ENCODE measurements at places on chromosomes 7 and 10. TPM values are rescaled to one million over a fixed set of nuclear protein-coding genes. Genes with fewer than 3 reads are reported as not detected.

- no peak for DNase-seq
Observed at GRCh38 chr7:84510505-84510904, 315.9 kb upstream of the SEMA3A start.

GRCh38 chr7:149723082-149723767 lies 50.2 kb downstream of the ZNF467 start:
- no peak for DNase-seq

GRCh38 chr7:118478236-118478635 lies 253.7 kb downstream of the ANKRD7 start:
- no peak for DNase-seq

DNA sequence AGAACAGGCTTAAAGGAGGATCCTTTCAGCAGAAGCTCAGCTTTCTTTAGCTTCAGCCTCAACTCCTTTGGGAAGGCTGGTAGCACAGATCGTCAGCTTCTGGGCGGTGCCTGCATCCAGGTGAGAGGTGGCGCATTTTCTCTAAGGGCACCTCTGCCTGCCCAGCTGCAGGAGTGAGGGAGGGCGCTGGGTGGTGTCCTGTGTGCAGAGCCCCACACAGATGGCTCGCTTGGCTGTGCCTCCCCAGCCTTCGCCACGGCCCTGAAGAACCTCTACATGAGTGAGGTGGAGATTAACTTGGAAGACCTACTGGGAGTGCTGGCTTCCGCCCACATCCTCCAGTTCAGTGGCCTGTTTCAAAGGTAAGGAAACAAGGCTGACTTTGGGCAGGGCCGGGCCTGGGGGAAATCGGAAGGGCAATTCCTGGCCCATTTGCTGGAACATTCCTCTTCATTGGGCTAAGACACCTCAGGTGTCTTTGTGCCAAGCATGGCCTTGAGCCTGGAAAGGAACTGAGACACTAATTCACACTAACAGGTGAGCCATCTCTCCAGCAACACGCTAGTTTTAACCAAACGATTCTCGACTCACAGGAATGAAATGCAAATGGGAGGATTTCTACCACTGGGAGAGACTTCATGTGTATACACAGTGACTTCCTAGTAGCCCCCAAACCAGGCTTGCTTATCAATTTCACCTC lies 19.9 kb downstream of the BTBD16 start:
- DNase-seq: no peak

- DNase-seq: no peak
Observed at GRCh38 chr10:62073429-62073828, 171.9 kb downstream of the ARID5B start.

GRCh38 chr10:33286157-33286934 lies 48.1 kb downstream of the NRP1 start:
- no peak for DNase-seq

DNA sequence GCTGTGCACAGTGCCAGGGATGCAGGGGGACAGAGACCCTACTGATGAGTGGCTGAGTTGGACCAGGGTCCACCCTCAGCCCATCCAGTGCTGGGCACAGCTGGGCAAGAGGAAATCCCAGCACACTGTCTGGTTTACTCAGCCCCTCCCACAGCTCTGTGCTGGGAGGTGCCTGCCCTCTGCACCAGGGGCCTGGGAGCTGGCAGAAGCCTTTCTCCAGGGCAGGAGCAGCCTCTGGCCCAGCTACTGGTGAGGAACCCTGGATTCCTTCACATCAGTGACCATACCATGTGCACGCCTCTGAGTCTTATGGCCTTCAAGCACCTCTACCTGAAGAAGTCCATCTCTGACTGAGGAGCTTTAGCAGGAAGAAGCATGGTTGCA lies 25.9 kb upstream of the C10orf71 start:
- DNase-seq: no peak

DNA sequence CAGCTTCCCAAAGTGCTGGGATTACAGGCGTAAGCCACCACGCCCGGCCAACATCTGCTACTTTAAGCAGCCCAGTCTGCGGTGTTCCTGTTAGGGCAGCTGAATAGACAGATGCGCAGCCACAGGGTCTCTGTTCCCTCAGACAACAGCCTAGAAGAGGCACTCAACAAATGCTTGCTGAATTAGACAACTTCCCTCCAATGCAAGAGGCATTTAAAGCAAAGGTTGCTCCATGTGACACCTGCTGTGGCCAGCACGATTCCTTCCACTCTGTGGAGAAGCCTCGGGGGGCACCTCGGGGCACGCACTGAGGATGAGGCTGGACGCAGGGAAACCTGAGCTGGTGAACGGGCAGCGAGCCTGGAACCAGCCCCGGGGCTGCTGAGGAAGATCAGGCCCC lies 237.8 kb downstream of the MAD1L1 start:
- DNase-seq: no peak

The CCDC172 gene
- 0.16 TPM for polyA plus RNA-seq

Data from thymus (tissue), 14 donors.